Aorta (tissue), 5 donors: ENCODE measurements at places on chromosomes 6 and 20. TPM values are rescaled to one million over a fixed set of nuclear protein-coding genes. Genes with fewer than 3 reads are reported as not detected.

The HUS1B gene
- 2.4 TPM for total RNA-seq

DNA sequence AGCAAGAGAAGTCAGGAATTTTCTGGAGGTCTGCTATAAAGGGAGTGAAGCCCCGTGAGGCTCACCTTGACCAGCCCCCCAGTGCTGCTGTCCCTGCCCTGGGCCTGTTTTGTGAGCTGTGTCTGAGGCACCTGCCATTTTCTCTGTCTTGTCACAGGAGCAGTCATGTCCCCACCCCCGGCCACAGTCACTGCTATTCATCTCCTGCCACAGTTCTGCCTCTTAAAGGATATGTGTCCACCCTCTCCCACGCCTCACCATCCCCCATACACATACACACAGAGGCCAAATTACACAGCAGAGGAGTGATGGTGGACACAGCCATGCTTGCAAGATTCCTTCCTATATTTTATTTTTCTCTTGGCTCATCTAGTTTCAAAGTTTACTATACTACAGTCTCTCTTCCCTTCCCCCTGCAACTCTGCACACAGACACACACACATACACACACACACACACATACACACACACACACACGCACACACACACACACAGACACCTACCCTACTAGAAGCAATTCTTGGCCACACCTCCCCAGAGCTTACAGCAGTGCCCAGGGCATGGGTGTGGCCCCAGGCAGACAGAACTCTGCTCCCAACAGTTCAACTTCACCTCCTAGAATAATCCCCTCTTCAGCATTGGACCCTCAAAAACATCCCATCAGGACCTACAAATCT lies 68.7 kb upstream of the TAB2 start:
- H3K4me1 ChIP-seq, result no peaks in the 10 kb centered on the region
- no peak for DNase-seq
- no peaks in the 10 kb centered on the region for H3K27me3 ChIP-seq
- H3K27ac ChIP-seq, result no peak overlapping the region

DNA sequence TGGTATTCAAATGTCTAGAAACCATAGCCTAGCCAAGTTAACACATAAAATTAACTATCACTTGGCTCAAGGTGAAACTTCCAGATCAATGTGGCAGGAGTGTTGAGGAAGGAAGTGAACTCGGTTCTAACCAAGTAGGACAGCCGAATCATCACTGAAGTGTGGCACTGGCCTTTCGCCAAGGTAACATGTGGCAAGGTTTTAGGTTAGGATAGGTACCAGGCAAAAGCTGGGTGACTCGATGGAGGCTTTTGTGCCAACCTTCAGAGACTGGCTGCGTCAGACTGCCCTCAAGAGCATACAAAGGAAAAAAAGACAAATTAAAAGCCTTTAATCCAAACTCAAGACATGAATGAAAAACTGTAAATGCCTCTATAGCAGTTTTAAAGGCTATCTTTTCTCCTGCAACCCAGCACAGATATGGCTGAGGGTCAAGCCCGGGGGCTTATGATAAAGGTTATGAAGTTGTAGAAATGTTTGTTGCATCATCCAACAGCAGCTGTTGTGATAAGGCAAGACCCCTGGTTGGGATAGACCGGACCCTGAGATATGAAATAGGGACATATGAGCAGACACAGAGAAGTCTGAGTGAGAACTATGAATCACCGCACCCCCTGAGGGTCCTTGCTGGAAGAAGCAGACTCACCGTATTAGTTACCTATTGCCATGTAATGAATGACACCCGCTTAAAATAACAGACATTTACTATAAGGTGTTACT lies 11.9 kb downstream of the PSMB9 start:
- H3K4me3 ChIP-seq, result no peak overlapping the region
- no peak overlapping the region for H3K27ac ChIP-seq
- no peaks in the 10 kb centered on the region for H3K36me3 ChIP-seq
- H3K4me1 ChIP-seq, result no peaks in the 10 kb centered on the region
- H3K27me3 ChIP-seq, result no peaks in the 10 kb centered on the region
- DNase-seq, result no peak

- H3K27ac ChIP-seq, result no peak overlapping the region
- no peaks in the 10 kb centered on the region for H3K27me3 ChIP-seq
- H3K4me1 ChIP-seq, result no peaks in the 10 kb centered on the region
- no peaks in the 10 kb centered on the region for H3K36me3 ChIP-seq
- H3K4me3 ChIP-seq, result no peak overlapping the region
- DNase-seq, result no peak
Observed at GRCh38 chr6:111688331-111688730, 82.7 kb upstream of the TRAF3IP2 start.

DNA sequence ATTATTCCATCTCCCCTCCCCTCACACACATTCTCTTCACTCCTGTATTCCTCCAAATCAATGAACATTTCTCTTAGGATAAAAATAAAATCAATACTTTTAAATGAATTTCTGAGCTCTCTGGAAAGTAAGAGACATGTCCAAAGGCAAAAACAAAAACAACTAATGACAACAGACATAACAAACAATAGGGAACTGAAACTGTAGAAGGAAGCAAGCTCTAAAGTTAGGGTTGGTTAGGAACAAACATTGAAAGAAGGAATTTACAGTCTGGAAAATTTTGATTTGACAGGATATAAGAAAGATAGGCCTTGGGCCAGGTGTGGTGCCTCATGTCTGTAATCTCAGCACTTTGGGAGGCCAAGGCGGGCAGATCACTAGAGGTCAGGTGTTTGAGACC lies 17.5 kb upstream of the MYCT1 start:
- no peaks in the 10 kb centered on the region for H3K36me3 ChIP-seq
- H3K27ac ChIP-seq, result no peak overlapping the region
- no peaks in the 10 kb centered on the region for H3K27me3 ChIP-seq
- no peak overlapping the region for H3K4me3 ChIP-seq
- no peak for DNase-seq

DNA sequence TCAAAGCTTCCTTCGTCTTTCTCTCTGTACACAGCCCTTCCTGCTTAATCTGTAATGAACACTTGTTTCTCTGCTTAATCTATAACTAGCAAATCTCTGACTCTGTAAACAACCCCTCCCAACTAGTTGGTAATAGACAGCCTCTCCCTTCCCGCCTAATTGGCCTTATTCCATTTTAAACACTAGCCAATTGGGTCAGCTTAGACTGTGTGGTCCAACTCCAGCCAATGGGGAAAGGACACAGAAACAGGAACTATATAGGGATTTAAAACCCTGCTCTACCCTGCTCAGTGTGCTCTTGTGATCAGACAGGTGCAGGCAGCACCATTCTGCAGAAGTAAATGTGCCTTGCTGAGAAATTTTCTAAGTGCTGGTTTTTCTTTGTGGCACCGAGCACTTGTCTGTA lies 18.5 kb downstream of the CHD6 start:
- DNase-seq, result no peak
- no peaks in the 10 kb centered on the region for H3K36me3 ChIP-seq
- no peak overlapping the region for H3K4me3 ChIP-seq

DNA sequence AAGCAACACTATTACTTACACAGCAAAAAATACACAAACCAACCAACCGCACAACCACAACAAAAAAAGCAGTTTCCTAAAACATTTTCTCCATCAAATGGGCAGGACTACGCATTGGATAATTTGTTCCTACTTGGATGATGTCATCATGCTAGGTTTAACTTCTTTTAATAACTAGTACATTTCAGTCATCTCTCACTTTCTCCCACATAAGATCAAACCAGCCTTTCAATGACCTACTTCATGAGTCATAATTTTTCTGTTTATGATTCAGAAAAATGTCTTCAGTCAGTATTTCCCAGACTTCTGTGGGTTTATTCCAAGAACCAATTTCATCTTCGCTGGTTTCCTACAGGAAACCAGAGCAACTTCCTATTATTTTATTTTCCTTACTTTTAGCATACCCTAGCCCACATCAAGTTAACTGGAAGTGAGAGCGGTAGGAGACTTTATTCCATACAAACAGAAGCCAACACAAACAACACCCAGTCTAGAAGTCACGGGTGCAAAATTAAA lies 134.2 kb downstream of the GMDS start:
- peak overlapping the region; percentile 89 for H3K4me3 ChIP-seq
- H3K36me3 ChIP-seq, result no peaks in the 10 kb centered on the region
- H3K27me3 ChIP-seq, result no peaks in the 10 kb centered on the region
- H3K4me1 ChIP-seq, result peaks cover 3% of the 10 kb centered on the region
- DNase-seq, result no peak
- peak overlapping the region; percentile 77 for H3K27ac ChIP-seq
